A172 (cell line): ENCODE measurements at places on chromosomes 5 and 9. TPM values are rescaled to one million over a fixed set of nuclear protein-coding genes. Genes with fewer than 3 reads are reported as not detected.

- DNase-seq, result no peak
These were observed 35.7 kb downstream of the OXCT1 start for GRCh38 chr5:41834506-41834905.

- DNase-seq, result no peak
These were observed 132.5 kb downstream of the CACNA1B start for GRCh38 chr9:138009803-138010690.

GRCh38 chr9:124846969-124847368 lies 6.3 kb upstream of the WDR38 start:
- DNase-seq, result no peak

- DNase-seq, result no peak
These were observed 1020.4 kb downstream of the CDH18 start for GRCh38 chr5:18967637-18968036.

GRCh38 chr9:135281151-135281550 lies 193.7 kb downstream of the OLFM1 start:
- DNase-seq, result no peak

- DNase-seq, result no peak
These were observed 2.2 kb downstream of the FTMT start for GRCh38 chr5:121853850-121854249.

DNA sequence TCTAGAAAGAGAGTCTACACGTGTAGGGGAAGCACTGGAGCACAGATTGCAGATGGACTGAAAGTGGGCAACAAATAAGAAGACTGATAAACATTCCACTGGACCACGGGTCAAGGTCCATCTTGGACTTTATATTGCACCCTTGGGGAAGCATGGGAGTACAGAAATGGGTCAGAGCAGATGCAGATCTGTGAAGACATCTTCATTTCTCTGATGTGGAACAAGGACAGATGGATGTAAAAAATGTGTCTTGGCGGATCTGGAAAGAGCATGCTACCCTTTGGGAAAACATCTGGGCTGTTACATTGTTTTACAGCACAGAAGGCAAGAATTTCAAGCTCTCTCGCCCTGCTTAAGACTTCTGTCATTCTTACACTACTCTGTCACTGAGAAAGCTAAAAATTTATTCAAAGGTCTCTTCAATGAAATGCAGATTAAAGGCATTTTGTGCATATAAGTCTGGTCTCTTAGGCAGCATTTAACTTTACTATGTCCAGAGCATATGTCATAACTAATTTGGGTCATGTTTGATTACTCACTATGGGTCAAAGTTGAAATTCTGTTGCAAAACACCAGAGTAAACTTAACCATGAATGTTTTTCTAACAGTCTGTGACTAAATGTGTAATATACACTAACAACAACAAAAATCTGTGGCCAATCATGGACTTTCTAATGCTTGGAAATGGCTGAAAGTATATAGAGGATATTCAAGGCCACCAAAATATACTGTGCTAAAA lies 756.4 kb upstream of the DMAC1 start:
- DNase-seq, result no peak

DNA sequence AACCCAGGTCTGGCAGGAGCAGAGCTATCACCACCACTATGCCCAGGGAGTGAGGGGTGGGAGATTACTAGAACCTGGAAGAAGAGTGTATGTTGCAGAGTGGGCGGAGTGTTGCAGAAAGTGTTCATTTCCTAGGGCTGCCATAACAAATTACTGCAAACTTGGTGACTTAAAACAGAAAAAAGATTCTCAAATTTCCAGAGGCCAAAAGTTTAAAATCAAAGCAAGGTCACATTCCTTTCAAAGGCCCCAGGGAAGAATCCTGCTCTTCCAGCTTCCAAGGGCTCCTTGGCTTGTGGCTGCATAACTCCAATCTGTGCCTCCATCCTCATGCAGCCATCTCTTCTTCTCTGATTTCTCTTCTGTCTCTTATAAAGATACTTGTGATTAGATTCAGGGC lies 30.6 kb upstream of the SPINK4 start:
- no peak for DNase-seq

DNA sequence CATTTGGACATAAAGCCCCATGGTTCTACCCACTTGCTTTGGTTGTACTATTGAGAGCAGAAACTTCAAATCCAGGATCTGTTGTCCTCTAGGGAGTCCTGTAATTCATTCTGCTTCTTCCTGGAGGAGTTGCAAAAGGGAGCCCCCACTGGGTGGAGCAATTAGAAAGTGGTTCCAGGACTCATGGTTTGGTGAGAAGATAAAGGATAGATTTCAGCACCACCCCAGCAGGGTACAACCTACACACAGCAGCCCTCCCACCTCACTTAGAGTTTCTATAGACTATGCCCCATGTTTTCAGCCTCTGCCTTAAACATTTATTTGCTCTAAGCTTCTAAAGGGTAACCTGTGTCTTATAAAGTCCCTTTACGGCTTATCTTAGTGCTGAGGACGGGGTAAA lies 112.6 kb upstream of the ARRDC3 start:
- no peak for DNase-seq

DNA sequence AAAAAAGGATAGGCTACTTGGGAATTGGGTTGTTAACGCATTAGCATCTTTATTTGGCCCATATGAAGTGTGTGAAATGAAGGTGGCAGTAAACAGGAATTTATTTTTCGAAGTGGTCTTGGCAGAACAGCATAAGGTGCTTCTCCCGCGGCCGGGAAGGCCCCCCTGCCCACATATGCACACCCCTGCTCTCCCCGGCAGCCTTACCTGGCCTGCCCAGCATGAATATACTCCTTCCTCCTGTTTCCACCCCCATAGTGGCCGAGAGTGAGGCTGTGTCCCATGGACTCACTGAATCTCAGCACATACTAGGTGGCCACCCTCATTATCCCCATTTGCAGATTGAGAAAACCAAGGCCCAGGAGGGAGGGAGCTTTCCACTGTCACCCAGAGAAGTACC lies 54.0 kb upstream of the OLFM1 start:
- DNase-seq, result no peak

GRCh38 chr5:113950186-113950585 lies 411.7 kb upstream of the KCNN2 start:
- no peak for DNase-seq

GRCh38 chr5:172172912-172173563 lies 15.0 kb downstream of the STK10 start:
- no peak for DNase-seq

DNA sequence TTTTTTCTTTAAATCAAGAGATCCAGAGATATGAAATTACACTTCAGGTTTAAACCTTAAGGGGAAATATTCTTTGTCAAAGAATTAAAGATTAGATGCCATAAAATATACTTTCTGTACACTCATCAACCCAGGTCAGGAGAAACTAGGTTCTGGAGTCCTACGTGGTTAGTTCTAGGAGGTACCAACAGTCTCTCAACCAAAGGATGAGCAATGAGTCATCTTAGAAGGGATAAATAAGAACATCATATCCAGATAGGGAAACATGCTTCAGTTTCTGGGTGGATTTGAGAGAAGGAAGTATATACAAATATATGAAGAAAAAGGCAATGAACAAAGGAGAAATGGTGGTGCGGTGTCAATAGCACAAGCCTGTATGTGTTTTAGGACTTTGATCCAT lies 98.2 kb downstream of the CSNK1G3 start:
- DNase-seq, result no peak

GRCh38 chr5:142767911-142768310 lies 2.3 kb upstream of the ARHGAP26 start:
- no peak for DNase-seq

DNA sequence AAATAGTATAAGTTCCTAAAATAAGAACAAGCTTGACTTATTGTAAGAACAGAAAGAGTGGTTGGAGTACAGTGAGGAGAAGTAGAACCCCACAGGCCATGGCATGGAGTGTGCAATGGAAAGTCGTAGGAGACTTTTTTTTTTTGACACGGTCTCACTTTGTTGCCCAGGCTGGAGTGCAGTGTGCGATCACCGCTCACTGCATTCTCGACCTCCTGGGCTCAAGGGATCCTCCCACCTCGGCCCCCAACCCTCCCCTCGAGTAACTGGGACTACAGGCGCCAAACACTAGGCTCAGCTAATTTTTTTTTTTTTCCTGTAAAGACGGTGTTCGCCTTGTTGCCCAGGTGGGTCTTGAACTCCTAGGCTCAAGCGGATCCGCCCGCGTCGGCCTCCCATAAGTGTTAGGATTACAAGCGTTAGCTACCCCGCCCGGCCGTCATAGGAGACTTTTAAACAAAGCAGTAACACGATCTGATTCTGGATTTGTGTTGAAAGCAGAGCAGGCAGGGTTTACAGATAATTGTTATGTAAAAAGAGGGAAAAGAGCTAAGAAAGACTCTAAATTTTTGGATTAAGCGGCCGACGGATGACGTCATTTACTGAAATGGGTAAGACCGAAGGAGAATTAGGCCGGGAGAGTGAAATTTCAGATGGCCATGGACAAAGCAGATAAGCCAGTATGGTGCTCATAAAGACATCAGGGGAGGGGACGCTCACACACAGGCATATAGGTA lies 752 bp downstream of the TSTD2 start:
- DNase-seq, result no peak

GRCh38 chr9:137428841-137429545 lies 5.8 kb downstream of the NOXA1 start:
- DNase-seq, result no peak

GRCh38 chr5:3194271-3194670 lies 401.4 kb upstream of the IRX1 start:
- no peak for DNase-seq

Gene ELAVL2
- 7.7 and 27.5 TPM in 2 replicates for total RNA-seq

Gene OR1L1
- total RNA-seq, result not detected in 2 replicates

Gene PPP3R2
- not detected in 2 replicates for total RNA-seq
